ENCODE measurements at places on chromosomes 7 and 10.

- DNase-seq = no peak
These were observed 560.8 kb downstream of the POM121L12 start for GRCh38 chr7:53596230-53596629.

GRCh38 chr7:66583490-66584110 lies 45.1 kb upstream of the KCTD7 start:
- DNase-seq = no peak

DNA sequence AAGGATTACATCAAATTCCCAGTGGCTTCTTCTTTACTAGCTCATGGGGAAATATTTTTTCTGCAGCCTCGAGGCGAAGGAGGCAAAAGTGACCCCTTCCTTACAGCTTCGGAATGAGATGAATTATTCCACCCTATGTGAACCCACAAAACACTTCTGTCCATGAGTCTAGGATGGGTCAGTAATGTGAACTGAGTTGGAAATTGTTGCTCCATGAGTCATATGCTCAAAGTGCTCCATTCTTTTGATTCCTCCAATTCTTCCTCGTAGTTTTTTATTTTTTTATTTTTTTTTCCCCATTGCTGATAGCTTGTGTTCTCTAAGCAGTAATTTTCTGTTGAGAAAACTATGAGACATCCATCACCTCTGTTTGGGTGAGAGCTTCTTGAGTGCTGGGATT lies 31.7 kb upstream of the FAM204A start:
- no peak for DNase-seq

GRCh38 chr7:22093001-22093400 lies 147.3 kb upstream of the CDCA7L start:
- DNase-seq = no peak

DNA sequence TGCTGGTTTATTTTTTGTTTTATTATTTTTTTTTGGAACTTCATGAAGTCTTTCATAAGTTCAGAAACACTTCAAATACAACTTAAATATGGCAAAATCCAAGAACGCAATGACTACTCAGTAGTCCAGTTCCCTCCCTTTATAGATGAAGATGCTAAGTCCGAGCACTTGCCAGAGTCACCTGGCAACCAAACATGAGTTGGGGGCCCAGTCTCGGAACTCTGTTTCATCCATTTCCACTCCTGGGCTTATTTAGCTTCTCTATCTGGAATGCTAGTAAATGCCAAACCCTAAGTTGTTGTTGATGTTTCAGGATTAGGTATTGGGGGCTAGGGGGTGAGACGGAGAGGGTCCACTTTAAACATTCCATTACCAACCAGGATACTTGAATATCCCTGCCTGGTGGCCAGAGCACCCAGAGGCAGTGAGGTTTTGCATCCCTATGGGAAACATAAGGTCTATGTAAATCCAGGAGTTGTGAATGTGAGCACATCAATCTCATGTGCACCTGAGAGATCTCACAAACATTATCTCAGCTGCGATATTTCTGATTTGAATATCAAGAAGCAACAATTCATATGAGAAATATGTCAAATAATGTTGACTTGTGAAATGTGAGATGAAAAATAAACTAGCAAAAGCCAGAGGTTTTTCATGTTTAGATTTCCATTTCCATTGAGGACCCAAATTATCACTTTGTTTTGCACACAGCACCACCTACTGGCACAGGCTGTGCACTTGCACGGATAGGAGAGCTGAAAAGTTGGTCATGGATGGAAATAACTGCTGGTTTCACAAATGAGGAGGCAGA lies 129.3 kb downstream of the PKD1L1 start:
- peak; percentile 66 for DNase-seq

DNA sequence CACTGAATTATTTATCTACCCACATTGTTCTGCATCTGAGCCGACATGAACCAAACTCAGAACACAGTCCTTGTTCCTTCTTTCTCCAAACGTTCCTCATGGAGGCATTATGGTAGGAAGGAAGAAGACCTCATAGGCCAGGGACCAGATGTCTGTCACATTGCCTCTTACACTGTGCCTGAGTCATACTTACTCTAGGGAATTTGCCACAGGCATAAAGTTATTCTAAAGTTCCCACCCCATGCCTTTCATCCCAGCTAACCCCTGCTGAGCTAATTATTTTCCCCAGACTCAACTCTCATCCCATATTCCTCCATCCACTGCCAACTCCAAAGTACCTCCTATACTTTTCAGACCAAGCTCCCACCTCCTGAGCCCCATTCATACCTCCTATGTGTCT lies 21.2 kb downstream of the MAT1A start:
- no peak for DNase-seq

GRCh38 chr7:106870983-106871410 lies 5.9 kb downstream of the PIK3CG start:
- DNase-seq = no peak

DNA sequence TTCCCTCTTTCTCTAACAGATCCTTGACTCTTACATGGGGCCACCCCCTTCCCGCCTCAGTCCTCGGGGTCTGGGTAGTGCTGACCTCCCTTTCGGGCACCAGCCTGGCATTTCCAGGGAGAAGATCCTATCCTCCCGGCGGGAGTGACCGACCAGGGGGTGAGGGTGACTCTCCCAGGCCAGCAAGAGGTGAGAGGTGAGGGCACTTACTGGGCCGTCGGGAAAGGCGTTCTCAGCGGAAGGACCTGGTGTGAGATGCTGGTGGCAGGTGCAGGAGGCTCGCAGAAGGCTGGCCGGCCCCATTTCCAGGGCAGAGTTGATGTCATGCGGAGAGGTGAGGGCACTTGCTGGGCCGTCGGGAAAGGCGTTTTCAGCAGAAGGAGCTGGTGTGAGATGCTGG lies 4.2 kb upstream of the FOXL3 start:
- peak; percentile 13 for DNase-seq

- no peak for DNase-seq
These were observed 34.2 kb downstream of the KLF6 start for GRCh38 chr10:3750854-3751253.

GRCh38 chr10:33566001-33566400 lies 231.5 kb upstream of the NRP1 start:
- DNase-seq = no peak

DNA sequence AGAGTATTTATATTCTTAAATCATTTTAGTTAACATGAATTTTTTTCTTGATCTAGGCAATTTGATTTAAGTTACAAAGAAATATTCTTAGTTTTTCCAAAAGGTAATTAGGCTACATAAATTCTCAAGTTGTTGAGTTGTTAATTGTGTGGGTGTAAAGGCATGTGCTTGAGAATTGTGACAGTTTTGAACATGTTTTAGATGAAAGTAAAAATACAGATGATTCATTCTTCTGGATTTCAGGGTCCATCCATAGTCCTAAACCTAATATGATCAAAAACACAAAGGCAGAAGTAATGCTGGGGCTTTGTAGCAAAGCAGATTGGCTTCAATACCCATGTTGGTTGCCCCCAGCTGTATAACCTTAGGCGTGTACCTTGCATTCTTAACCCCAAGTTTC lies 127.9 kb downstream of the CPED1 start:
- no peak for DNase-seq

GRCh38 chr7:618539-619367 lies 99.1 kb upstream of the PDGFA start:
- DNase-seq = peak; percentile 88

- no peak for DNase-seq
These were observed 12.2 kb upstream of the DNAAF5 start for GRCh38 chr7:714251-714671.

GRCh38 chr10:3976718-3977117 lies 191.7 kb upstream of the KLF6 start:
- no peak for DNase-seq

GRCh38 chr10:102802920-102803534 lies 34.2 kb downstream of the CYP17A1 start:
- no peak for DNase-seq

GRCh38 chr10:60820093-60820754 lies 41.9 kb downstream of the CDK1 start:
- DNase-seq = no peak

GRCh38 chr7:1127001-1127400 lies 33.0 kb downstream of the ZFAND2A start:
- DNase-seq = no peak

GRCh38 chr10:43817368-43817767 lies 168.7 kb upstream of the ZNF32 start:
- no peak for DNase-seq

- DNase-seq = no peak
These were observed 38.8 kb upstream of the ZNF365 start for GRCh38 chr10:62335326-62335725.

DNA sequence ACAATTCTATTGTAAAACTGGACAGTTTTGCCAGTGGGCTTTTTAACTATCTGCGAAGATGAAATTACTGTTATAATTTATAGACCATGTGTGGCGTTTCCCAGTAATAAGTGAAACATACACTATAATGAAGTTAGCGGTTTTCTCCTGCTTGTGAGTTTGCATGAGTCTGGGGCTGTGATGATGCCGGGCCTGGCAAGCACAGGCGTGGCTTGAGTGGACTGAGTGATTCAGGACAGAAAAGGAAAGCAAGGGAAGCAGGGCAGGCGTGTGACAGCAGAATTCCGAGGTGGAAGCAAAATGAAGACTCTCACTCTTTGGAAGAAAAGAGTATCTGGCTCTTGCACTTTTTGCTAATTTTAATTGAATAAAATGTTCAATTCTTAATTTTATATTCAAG lies 90.5 kb downstream of the CUL1 start:
- no peak for DNase-seq

- DNase-seq = no peak
These were observed 4.4 kb downstream of the KEL start for GRCh38 chr7:142957723-142958122.

DNA sequence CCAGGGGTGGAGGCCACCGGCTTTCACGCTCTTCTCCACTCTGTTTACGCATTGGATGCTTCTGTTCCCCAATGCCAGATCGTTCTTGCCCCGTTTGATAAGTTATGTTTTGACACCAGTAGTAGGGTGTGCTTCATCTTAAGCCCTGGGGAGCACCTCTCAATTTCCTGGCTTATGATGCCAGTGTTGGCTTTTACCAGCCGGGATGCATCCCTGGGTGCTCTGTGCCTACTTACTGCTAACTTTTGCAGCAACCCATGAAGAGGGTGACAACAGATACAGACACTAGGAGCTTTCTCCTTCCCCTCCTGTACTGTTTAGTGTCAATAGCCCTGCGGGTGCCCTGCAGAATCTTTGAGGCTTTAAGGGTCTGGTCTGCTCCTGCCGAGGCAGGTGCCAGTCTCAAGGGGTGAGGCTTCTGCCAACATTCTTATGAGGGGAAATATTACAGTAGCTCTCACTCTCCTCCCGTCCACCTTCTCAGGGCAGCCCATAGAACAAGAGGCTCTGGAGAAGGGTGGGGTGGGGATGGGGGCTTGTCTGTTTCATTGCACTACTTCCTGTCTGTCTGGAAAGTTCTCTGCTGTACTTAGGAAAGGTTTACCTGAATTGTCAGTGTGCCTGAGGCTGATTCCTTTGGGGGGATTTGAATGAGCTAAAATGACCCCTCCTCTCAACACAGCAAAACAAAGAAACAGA lies 23.3 kb downstream of the ADCY1 start:
- no peak for DNase-seq

DNA sequence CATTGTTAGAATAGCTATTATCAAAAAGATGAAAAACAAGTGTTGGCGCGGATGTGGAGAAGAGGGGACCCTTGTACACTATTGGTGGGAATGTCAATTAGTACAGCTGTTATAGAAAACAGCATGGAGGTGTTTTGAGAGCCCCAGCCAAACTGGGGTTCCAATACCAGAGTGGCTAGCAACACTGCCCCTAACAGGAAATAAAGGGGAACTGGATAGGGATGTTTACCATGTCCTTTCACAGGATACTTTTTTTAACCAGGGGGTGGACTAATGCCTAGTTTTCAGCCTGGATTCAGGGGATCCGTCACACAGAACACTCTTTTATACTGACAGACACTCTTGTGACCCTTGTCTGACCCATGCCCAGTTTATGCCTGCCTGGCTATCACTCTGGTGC lies 6.9 kb upstream of the GSTK1 start:
- DNase-seq = no peak

DNA sequence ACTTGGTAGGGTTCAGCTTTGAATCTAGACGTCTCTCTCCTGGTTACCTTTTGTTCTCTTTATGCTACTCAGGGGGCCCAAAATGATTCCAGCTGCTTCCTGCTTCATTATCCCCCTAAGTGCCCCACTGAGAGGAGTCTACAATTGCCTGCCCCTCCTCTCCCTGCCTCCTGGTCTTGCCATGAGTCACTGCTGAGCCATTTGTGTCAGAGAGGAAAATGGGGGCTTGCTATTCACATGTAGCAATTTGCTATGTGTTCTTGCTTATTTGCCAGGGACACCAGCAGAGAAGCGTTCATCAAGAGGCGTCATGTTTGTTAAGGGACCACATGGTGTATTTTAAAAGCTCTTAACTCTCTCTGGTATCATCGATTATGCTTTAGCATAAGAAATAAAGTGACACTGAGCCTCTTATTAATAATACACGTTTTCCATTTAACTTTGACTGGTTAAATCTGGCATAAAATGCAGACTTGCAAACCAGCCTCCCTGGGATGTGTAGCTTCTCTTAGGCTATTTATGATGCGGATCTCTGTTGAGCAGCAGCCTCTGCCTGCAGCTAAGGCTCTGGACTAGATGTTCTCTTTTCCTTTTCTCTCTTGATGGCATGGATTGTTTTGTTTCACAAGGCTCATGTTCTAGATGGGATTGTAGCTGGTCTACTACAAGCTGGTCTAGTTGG lies 239.3 kb downstream of the AUTS2 start:
- no peak for DNase-seq

- DNase-seq = no peak
These were observed 8.0 kb downstream of the SMURF1 start for GRCh38 chr7:99135938-99136337.

DNA sequence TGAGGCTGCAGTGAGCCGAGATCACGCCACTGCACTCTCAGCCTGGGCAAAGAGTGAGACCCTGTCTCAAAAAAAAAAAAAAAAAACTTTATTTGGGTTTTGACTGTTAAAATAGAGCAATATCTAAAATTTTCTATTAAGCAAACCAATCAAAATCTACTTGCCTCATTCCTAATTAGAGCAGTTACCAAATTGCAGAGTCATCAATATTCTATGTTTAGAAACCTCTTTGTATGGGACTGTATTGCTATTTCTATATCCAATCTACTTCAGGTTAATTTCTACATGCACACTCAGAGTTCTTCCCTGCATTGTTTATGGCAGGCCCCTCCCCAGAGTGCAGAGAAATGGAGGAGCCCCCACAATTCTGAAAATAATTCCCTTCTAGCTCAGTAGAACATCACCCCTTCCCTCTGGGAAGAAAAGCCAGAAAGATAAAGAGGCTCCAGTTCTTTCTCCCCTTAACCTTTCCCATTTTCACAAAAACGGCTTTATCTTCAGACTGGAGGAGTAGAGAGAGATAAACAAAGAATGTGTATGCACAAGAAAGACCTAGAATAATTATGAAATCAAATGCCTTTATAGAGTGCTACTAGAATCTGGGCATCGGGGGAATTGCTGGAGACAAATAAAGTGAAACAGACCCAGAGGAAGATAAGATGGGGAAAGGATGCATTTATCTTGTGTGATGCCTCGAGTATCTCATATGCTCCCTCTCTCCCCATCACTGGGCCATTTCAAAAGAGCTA lies 17.9 kb downstream of the SCRN1 start:
- DNase-seq = no peak

Data from activated naive CD4-positive, alpha-beta T cell treated with anti-CD3 and anti-CD28 coated beads, Interleukin-2, amount 10 ng/mL, durations not matched to agents 7 days and 5 days (primary cell).